ENCODE measurements at places on chromosomes 2 and 18. TPM values are rescaled to one million over a fixed set of nuclear protein-coding genes. Genes with fewer than 3 reads are reported as not detected.

GRCh38 chr2:177599139-177599688 is 206.6 kb downstream of the AGPS start:
- DNase-seq, result no peak

DNA sequence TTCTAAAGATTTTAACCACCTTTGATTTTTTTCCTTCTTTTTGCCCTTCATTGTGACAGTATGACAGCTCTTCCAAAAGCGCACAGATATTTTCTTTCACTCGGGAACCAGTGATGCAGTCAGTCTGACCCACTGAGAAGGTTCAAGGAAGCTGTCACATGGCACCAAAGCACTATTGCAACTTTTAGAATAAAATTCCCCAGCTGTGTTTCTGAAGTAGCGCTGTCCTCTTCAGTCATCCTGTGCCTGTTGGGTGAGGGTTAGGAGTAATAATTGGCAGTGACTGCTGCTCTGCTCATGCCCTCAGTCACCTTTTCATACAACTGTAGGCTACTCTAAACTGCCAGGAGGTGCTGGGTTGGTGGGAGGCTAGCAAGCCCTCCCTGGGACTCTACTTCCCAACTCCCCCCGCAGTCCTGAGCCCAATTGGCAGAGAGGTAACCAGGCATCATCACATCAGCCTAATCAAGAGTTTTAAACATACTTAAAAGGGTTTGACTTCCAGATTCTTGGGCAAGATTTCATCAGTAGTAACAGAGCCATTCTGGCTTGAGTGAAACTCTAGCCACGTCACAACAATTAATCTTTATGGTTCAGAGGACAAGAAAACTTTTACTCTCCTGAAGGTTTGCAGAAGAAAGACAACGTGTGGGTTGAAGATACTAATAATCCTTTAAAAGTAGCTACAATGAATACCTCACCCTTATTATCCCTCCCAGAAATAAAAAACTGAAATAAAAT is 473.3 kb downstream of the FBXO15 start:
- no peak for DNase-seq

DNA sequence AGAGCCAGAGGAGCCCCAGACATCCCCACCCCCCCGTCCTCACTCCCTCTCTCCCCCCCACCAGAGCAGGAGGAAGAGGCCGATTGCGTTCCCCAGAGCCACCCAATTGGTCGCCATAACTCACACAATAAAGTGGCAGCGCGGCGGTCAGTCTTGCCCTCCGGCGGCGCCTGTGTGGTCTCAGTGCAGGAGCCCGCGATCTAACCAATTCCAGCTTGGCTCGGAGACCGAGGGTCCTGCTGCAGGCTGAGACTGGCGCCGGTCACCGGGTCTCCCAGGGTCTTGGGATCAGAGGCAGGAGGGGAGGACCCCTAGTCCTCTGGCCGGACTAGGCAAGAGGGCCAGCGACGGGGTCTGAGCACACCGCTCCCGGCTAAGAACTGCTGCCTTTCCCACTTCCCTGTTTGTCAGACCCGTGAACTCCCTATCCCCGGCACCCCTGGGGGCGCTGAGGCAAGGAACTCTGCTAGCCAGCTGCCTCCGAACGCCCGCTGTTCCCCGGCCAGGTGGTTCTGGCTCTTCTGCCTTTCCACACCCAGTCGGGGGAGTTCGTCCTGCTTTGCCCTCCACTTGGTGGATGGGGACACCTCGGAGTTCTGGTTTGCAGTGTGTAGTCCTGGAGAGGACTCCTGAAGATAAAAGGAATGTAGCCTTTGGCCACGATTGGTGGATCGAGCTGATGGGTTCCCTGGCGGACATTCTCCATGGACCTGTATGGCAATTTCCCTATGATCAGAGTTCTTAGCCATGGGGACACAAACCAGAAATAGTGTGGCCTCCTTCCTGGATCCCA is 1.0 kb upstream of the HOXD12 start:
- DNase-seq, result no peak

DNA sequence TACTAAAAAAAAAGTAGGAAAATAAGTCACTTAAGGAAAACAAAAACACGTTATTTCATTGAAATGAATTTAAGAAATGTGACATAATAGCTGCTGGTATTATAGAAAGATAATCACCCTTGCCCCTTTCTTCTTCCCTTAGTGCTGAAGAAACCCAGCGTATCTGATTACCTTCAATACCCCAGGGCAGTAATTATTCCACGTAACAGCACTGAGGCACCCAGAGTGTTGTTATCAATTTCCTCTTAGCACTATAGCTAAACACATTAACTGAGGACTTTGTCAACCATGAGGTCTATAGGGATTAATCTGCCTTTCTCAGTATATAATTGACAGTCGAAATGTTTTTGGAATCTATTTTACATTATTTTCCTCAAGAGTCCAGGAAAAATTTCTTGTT is 180.0 kb upstream of the NXPH2 start:
- no peak for DNase-seq

- DNase-seq, result no peak
Measured at GRCh38 chr18:29311580-29311979, 1134.7 kb upstream of the CDH2 start.

DNA sequence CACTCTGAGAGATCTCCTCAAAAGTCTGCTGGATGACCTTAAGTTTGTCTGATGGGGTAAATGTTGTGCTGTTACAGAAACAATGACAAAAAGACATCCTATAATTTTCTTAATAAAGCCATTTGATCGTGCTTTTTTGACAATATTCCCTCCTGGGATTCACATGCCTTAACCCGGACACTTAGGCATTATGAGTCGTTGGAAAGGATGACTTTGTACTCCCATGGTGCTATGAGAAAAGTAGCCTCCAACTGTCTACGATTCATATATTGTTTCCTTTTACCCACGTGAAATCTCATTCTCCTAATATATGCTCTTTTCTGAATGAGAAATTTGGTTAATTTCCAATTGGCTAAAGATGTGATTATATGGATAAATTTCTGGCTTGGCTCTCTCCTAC is 6.1 kb upstream of the MPP4 start:
- no peak for DNase-seq

Gene UGT1A10
- polyA plus RNA-seq, result not detected

Gene SGPP2
- polyA plus RNA-seq, result not detected

GRCh38 chr2:67476809-67477790 is 80.0 kb downstream of the ETAA1 start:
- DNase-seq, result no peak

DNA sequence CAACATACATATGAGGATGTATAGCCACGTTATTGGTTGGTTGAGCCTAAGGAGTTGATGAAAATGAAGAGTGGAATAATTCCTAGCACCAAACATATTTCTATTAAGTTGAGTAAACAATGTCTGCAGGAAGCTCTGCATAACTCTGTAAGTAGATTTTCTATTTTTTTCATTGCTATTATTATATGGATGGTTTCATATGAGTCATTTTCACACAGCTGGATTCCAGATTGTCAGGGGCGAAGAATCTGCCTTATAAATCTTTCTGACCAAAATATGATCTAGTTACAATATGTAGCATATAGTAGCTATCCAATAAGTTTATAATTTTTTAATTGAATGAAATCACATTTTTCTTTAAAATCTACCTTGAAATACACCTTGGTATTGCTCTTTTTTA is 468.0 kb upstream of the PKDCC start:
- no peak for DNase-seq

GRCh38 chr18:12943215-12943614 is 4.6 kb upstream of the SEH1L start:
- no peak for DNase-seq

- no peak for DNase-seq
Measured at GRCh38 chr2:33729353-33729752, 130.3 kb upstream of the FAM98A start.

Gene REEP1
- not detected for polyA plus RNA-seq
